Suppressor macrophage treated with lipopolysaccharide for 1 hour (primary cell): ENCODE measurements at places on chromosomes 2 and 18.

DNA sequence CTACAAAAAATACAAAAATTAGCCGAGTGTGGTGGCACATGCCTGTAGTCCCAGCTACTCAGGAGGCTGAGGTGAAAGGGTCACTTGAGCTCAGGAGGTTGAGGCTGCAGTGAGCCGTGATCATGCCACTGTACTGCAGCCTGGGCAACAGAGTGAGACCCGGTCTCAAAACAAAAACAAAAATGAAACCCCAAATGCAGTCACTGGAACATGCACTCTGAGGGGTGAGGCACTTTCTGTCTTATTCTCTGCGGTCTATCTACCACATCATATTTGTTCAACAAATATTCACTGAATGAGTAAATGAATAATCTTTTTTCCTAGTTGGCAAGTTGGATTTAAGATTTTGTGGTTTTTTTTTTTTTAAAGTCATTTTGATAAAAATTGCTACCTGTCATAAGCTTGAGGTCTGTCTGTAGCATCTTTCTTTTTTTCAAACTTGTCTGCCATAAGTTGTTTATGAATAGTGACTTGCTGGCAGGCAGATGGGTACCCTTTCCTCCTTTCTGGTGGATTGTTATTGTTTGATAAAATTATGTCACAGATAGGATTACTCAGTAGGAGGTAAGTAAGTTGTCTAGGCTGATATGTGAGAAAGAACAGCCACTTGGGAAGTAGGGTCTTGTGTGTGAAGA is 11.8 kb downstream of the CHRNA1 start:
- no peak for DNase-seq

GRCh38 chr2:234211797-234212196 is 161.3 kb downstream of the SPP2 start:
- DNase-seq = no peak

GRCh38 chr18:36711813-36712444 is 116.9 kb downstream of the TPGS2 start:
- no peak for DNase-seq

- DNase-seq = no peak
Measured at GRCh38 chr2:11481426-11481788, 15.4 kb upstream of the E2F6 start.

DNA sequence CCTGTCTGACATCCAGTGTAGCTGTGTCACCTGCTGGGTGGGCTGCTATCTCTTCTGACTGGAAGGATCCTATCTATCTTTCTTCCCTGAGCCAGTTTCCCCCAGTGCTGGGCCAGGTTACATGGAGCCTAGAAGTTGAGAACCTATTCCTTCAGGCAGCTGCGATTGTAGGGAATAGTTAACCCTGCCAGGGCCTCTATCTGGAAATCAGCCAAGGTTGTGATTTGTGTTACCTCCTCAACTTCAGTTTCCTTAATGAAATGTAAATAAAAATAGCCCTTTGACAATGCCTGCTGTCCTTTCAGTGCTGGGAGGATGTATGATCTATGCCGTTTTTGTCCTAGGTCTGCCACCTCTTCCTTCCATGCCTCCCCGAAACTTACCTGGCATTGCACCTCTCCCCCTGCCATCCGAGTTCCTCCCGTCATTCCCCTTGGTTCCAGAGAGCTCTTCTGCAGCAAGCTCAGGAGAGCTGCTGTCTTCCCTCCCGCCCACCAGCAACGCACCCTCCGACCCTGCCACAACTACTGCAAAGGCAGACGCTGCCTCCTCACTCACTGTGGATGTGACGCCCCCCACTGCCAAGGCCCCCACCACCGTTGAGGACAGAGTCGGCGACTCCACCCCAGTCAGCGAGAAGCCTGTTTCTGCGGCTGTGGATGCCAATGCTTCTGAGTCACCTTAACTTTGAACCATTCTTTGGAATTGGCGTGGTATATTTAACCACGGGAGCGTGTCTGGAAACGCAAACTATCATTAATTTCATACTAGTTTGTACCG is 36.6 kb downstream of the GORASP2 start:
- no peak for DNase-seq

DNA sequence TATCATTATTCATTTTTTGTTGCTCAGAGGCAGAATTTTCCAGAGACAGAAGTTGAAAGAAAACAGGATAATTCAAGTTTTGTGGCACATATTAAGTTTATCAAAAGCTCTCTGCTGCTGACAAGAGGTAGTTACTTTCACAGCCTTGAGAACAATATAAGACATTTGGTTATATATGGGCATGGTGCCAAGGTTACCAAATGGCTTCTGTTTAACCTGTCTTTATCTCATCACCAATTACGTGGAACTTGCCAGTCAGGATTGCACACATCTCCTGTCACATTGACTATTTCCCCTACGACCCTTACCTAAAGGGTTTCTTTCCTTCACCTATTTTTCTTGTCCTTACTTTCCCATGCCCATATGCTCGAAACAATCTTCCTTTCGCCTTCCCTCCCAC is 35.9 kb downstream of the KLF7 start:
- DNase-seq = no peak

GRCh38 chr18:14965553-14965952 is 217.6 kb downstream of the ANKRD30B start:
- DNase-seq = no peak

- no peak for DNase-seq
Measured at GRCh38 chr18:11962597-11962996, 18.7 kb upstream of the IMPA2 start.

DNA sequence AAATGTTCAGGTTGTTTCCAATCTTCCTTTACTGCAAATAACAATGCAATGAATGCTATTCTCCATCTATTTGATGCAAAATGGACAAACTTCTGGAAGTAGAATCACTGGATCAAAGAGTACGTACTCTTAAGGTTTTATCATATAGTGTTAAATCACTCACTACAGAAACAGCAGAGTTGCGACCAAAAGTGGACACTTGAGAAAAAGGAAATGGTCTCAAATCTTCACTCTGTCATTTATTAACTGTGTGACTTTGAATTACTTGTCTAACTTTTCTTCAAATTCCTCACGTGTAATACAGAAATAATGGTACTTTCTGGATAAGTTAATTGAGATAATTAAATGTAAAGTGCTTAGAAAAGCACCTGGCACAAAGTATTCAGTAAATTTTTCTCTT is 78.1 kb downstream of the CERKL start:
- no peak for DNase-seq

- peak; percentile 78 for DNase-seq
Measured at GRCh38 chr2:40760071-40760666, 308.3 kb upstream of the SLC8A1 start.

DNA sequence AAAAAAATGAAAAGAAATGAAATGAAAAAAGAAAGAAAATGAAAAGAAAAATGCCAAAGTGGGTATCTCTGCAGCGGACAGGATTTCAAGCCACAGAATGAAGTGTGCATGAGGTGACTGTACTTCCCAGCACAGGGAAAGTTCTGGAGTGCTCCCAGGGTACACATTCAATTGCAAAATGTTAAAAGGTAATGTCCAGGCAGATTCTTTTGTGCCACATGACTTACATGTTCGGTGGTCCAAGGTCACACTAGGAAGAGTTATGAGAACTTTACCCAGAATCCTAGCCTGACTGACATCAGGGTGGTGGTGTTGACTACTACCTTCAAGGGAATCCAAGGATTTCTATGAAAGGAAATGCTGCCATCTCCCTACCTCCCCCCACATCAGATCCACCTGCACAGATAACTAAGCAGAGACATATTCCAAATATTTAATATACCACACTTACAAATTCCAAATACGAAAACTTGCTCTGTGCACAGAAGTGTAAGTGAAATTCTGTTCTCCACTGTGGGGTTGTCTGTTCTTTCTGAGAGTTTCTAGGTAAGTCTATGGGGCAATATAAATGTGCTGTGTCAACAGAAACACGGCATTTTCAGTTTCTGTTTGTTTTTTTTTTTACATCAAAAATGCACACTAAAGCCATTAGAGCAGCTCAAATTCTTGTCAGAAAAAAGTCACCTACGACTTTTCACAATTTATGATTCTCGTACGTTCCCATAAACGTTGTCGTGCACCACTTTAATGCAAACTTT is 56.6 kb downstream of the CABYR start:
- no peak for DNase-seq

- peak; percentile 78 for DNase-seq
Measured at GRCh38 chr2:152433289-152433688, 98.3 kb downstream of the FMNL2 start.

- DNase-seq = no peak
Measured at GRCh38 chr2:8087480-8087840, 594.4 kb upstream of the ID2 start.

GRCh38 chr18:41853280-41853679 is 101.8 kb upstream of the PIK3C3 start:
- DNase-seq = no peak

DNA sequence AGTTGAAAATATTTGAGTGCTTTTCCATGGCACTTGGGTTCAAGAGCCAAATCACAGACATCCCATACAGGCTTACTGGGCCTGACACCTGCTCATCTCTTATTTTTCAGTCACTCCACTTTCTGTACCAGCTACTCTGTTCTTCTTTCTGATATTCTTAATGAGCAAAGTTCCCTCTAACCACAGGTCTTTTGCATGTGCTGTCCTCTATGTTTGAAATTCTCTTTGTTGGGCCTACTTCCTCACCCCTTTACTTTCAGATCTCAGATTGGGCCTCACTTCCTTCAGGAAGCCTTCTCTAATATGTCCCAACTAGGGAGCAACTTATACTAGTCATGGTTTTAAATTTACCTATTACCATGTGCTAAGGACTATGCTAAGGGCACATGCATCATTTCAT is 81.8 kb upstream of the RBMS1 start:
- DNase-seq = peak; percentile 41

GRCh38 chr18:75116165-75116564 is 92.8 kb downstream of the PTGR3 start:
- no peak for DNase-seq

DNA sequence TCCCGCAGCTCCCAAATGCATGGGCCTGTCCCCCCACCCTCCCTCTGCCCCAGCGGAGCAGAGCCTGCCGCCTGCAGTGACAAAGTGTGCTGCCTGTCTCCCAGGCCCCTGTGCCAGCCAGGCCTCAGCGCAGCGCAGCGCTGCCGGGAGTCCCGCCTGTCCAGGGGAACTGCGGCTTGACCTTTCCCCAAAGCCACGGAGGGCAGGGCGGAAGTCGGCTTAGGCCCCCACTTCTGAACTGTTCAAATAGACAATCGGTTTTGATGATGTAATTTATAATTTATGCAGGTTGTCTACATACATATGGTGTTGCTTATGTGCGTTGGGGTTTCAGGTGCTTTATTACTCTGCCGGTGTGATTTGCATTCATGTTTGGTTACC is 7.1 kb downstream of the GBX2 start:
- no peak for DNase-seq

- DNase-seq = no peak
Measured at GRCh38 chr2:214737188-214737587, 72.3 kb downstream of the BARD1 start.

- no peak for DNase-seq
Measured at GRCh38 chr2:132443106-132443505, 26.5 kb downstream of the GPR39 start.

- no peak for DNase-seq
Measured at GRCh38 chr2:69645031-69645431, 1.5 kb upstream of the AAK1 start.

DNA sequence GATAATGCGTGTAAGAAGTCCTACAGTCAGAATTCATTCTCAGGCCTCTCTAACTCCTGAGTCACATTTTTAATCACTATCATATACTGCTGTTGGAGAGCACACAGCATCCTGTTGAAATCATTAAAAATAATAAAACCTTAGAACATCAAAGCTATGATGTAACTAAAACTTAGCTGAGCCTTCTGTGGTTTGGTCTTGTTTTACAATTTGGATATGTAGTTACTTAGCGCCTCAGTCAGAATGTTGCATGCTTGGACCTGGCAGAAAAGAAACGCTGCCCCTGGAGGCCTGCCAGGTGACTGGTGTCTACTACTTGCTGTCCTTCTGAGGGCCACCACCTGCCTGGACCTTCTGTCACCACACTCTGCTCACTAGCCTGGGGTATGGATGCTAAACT is 261.1 kb upstream of the RASGRP3 start:
- DNase-seq = no peak

DNA sequence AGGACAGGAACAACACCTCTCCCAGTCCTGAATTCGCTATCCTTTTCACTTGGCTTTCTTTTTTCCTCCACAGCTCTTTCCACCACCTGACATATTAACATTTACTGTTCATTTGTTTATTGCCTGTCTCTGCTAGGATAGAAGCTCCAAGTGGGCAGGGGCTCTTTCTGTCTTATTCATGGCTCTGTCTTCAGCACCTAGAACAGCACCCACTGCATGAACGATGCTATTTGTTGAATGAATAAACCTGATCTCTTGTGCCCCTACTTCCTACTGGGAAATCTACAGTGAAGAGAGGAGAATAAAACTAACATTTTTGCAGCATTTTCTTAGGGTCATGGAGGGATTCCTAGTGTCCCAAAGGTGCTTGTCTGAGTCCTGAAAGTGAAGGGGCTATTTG is 24.4 kb upstream of the GAREM2 start:
- no peak for DNase-seq
